Right ventricle myocardium inferior (tissue), 1 donor: ENCODE measurements at places on chromosomes 3 and 15. TPM values are rescaled to one million over a fixed set of nuclear protein-coding genes. Genes with fewer than 3 reads are reported as not detected.

The NOX5 gene
- not detected for total RNA-seq

The PROK2 gene
- 0.41 TPM for total RNA-seq

- no peak for DNase-seq
These were observed 82.8 kb upstream of the TNIK start for GRCh38 chr3:171542976-171543375.

DNA sequence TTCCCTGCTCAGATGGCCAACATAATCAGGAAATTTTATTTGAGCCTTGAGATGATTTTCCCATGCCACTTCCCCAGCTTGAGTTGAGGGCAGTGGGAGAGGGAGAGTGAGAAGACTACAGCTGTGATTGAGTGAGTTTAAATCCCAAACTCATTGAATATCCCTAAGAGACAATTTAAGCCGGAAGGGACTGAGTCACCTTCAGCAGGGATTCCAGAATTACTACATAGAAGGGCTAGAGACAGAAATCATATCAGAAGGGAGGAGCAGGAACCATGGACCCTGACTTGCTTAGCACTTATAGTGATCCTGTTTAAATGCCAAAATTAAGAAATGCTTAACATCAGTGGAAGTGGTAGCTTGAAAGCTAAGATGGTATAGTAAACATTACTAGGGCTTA is 312.2 kb upstream of the SLCO3A1 start:
- DNase-seq: no peak

DNA sequence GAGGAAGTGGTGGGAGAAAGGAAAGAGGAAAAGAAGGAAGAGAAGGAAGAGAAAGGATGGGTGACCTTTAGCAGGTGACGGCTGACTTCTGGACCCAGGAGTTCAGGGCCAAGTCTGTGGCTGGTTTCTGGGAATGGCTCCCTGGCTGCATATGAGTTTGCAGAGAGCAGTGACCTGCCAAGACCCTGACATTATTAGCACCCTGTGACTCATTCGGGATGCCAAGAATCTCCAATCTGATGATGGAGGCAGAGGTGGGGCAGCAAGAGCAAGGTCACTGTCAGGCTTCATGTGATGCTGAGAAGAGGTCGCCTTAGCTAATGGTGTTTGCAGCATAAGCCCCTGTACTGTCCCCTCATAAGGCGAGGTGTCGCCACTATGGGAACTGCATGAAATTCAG is 42.6 kb downstream of the MYZAP start:
- DNase-seq: no peak

GRCh38 chr15:70271422-70272088 is 173.8 kb upstream of the TLE3 start:
- no peak for DNase-seq

DNA sequence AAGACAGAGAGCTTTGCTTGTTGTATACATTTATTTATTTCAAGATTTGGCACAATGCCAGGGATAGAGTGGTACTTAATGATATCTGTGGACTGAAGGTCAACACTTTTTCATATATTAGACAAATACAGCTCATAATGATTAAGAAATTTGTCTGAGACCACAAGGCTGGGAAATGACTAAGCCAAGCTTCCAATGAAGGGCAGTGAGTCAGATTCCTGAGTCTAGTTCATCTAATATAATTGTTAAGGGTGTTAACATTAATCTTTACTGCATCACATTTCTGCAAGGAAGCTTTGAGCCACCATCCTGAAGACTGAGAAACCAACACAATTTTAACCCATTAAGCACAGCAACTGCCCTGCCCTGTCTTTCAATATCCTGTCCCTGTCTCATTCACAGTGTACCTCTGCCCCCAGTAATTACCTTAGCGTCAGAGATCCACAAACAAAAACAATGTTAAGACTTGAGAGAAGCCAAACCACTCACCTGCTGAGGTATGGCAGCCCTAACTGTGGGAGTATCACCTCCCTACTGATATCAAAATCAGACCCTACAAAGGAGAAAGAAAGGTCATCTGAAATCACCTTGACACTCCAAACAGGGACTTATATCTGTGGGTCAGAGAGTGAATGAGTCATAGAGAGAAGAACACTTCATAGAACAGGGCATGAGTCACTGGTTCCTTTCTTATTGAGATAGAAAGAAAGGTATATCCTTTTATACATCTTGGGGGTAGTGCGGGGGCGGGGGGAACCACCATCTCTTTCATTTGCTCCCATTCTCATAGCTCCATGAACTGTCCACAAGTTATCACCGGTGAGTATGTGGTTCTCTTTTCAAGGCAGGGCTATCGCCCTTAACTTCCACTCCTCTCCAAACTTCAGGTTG is 74.7 kb downstream of the MAGI1 start:
- DNase-seq: no peak
